DMS 273 treated with DMSO at 0.1 percent for 48 hours (cell line): ENCODE measurements at places on chromosomes 7 and 10.

DNA sequence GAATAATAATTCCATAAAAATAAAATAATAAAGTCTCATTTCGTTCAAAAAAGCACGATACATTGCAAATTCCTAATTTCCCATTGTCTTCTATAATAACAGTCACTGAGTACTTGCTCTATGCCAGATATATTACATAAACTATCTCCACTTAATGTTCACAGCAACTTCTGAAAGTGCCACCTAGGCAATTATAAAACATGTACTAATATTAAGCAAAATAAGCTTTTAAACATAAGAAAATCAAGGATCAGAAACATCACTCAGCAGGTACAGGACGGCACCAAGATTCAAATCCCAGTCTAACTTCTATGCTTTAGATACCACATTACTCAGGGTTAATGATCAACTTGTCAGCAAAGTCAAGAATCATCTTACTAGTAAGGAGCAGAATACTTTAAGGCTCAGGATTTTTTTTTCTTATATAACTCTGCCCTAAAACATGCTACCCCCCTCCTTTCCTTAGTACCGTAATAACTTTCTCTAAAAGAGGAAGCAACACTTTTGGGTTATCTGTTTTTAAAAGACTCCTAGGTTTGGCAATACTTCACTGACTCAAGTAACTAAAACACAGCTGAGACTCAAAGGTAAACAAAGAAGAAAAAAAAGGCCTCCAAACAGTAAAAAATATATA, 51.3 kb downstream of the USP6NL start:
- DNase-seq: no peak

DNA sequence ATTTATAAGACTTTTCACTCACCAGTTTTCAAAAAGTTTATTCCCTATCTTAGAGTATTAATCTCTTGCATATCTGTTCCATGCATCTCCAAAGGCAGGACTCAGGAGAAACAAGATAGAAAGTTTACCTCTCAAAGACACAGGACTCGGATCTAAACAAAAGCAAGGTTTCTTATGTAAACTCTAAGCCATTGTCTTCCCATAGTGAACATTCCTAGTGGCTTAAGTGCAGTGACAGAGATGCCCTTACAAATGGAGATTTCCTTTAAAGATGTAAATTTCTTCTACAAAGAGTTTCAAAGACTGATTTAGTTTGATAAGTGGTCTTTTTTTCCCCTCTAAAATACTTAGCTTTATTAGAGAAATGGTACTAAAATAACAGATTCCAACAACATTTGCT, 209.8 kb downstream of the ACTR3B start:
- no peak for DNase-seq

DNA sequence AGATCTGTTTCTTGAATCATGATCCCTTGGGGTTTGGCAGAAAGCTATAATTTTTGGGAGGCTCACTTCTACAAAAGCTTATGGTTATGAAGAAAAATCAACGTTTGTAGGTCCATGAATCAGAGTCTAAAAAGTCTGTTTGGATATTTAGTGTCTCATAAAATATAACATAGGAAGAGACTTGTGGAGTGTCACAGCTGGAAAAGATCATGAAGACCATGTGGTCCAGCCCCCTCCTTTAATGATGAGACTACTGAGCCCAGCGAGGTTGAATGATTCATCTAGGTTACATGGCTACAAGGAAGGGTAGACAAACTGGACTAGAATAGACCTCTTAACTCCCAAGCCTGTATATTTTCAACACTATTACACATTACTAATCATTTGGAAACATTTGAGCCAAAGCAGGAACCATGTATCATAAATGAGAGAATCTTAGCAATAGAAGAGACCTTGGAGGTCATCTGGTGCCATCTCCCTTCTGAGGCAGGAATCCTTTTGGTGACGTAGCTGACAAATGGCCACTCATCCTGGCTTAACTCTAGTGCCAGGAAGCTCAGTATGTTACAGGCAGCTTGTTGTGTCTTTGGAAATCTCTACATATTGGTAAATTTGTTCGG, 152.5 kb downstream of the CREB5 start:
- no peak for DNase-seq

- no peak for DNase-seq
Observed at GRCh38 chr7:151702961-151703360, 174.0 kb downstream of the PRKAG2 start.

DNA sequence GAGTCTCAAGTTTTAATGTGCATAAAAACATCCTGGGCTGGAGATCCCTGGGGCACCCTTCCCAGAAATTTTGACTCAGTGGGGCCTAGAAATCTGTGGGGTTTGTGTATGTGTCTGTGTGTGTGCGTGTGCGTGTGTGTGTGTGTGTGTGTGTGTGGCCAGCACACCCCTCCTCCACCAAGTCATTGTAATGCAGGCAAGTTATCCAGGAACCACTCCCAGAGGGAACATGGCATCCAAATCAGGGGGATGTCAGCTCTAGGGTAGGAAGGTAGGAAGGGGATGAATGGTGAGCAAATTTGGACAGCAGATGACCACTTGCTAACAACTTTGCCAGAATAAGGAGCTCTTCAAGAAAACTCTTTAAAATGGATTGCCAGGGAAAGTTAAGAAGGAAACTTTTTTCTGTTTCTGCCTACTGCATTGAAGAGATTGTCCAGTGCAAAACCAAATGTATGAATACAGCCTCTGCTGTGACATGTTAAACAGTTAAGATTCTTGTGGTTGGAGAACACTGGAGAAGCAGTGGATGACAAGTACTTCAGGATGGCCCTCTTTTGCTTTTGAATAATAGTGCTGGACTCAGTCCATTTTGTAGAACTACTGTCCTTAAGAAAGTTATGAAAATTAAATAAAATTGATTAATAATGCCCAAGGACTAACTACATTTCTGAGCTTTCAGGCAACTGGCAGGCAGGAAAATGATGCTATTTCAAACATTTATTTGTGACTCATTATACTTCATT, 12.3 kb downstream of the STAMBPL1 start:
- DNase-seq: no peak

DNA sequence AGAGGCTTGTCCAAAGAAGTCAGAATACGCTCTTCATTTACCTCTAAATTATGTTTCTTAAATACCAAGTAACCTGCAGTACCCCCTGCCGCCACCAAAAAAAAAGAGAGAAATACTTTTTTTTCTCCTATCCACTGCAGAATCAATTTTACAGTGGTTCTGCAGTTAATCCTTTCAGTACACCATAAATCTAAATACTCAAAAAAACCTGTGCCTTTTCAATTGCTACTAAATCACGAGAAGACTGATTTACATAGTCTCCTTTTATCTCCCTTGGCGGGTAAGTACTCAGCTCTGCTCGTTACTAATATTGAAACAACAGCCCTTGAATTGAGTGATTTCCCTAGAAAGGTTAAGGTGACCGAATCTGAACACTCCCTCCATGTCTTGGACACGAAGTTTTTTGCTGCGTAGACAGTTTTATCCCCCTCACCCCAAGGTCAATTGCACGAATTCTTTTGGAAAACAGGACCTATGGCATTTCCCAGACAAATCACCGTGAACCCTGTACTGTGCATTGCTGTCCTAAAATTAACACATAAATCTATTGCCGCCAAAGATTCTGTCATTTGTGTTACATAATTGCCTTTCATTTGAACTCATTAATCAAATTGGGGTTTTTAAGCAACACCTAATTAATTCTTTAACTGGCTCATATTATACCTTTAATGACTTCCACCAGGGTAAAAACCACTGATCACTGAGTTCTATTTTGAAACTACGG, 512 bp upstream of the VIM start:
- no peak for DNase-seq

GRCh38 chr7:53001221-53001620, 34.2 kb upstream of the POM121L12 start:
- no peak for DNase-seq

DNA sequence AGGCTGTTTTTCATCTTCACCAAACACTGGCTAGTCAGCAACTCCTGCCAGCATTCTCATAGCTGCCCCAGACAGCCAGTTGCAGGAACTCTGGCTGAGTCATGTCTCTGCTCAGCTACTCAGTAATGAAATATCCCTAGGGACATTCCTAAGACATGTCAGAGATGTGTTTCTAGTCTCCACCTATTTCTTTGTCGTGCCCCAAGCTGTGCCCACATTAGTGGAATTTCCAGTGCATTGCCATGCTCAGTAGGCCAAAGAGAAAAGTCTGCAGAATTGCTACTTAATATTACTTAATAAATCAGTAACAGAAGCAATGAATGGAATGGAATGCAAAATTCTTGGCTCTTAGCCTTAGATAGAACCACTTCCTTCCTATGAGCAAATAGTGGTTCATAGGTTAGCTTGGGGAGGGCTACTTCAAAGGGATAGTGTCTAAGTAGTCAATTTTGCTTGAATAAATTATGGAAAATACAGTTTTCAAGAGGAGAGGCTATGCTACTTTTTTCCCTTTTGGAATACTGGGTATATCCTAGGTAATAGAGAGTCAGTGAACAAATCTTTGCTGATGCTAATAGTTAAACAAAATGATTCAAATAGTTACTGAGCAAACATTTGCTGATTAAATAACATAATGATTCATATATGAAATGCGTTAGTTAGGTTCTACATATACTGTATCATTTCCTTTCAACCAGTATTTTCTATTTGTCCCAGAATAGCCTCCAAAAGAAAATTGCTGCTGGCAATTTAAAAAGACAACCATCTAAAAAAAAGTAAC, 23.6 kb upstream of the SEMA3C start:
- DNase-seq: peak; percentile 60

DNA sequence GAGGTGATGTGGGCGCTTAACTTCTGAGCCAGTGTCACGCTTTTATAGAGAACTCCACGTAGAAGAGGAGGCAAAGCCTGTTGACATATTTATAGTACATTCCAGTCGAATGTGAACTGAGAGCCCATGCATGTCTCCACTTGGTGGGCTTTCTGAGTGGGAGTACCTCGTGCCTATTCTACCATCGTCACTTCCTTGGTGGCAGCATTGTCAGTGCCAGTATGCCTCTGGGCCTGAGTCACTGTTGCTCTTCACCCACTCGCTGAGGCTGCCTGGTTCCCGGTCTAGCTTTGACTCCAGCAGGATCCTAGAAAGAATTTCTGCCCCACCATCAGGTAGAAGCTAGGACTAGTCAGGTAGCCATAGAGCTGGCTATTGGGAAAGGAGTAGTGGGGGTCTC, 30.0 kb upstream of the CDH23 start:
- no peak for DNase-seq

- no peak for DNase-seq
Observed at GRCh38 chr7:155183655-155184054, 113.5 kb downstream of the HTR5A start.

GRCh38 chr10:34346516-34347100, 468.5 kb downstream of the PARD3 start:
- DNase-seq: no peak

- DNase-seq: no peak
Observed at GRCh38 chr7:107233174-107233573, 64.4 kb downstream of the HBP1 start.

GRCh38 chr10:49053053-49053997, 62.0 kb downstream of the VSTM4 start:
- no peak for DNase-seq

DNA sequence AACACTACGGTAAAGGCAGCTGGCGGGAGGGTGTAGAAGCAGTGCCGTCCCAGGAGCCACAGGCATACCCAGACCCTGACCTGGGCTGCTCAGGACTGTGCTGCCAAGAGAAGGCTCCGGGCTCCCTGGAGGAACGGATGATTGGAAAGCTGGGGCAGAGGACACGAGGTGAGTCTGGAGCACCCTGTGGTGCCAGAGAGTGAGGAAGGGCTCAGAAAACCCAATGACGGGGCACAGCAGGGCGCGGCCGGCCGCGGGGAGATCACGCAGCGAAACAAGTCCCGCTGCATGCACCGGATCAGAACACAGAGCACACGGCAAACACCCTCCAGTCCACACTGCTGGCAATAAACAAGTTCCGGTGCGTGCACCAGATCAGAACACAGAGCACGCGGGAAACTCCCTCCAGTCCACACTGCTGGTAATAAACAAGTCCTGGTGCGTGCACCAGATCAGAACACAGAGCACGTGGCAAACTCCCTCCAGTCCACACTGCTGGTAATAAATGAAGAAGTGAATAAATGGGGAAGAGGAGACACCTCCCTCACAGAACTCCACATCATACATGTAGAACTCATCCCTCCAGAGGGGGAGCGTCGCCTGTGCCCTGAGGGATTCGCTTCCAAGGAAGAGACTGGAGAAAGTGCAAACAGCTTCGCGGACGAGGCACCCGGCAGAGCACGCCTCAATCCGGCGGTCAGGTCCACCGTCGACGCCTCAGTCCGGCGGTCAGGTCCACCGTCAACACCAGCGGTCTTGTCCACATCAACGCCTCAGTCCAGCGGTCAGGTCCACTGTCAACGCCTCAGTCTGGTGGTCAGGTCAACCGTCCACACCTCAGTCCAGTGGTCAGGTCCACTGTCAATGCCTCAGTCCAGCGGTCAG, 265.0 kb downstream of the MAD1L1 start:
- no peak for DNase-seq

DNA sequence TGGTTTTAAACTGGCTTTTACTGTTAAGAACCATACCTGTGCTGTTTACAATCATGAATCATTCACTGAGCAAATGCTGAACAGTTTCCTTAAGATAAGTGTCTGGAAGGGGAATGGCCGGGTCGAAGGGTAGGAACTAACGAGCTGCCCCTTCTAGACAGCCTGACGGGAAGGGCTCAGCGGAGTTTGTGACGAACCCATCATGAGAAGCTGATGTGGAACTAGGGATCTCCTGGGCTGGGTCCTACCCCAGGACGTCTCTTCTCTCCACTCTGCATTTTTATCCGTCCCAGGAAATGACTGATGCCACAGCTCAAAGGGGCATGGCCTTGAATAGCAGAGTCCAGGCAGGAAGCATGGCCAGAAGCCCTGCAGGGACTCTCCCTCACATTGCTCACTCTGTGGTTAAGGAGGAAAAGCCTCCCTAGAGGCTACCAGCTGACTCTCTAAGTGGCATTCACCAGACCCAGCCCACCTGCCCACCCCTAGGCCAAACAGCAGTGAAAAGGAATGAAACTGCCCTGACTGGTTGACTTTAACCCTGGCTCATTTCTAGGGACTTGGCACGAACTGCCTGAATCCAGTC, 112.0 kb downstream of the PFKFB3 start:
- DNase-seq: no peak

DNA sequence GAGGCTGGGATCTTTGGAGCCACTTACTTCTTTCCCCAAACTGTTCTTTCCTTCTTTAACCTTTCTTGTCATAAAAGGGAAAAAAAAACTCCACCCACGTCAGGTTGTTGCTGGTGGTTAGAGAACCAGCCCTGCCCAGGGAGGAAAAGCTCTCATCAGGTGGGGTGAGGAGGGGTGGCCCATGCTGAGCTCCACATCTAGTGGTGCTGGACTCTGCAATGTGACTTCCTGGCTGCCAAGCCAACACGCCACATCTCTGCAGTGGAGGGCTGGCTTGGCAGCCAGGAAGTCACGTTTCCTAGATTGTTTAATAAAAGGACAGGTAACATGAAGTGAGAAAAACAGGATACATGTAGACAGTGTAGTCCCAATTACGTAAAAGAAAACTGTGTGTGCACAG, 37.4 kb downstream of the WIPF3 start:
- DNase-seq: no peak
